Activated T-cell treated with anti-CD3 and anti-CD28 coated beads, Interleukin-2, amount 50 U/mL, for 72 hours (primary cell): ENCODE measurements at places on chromosomes 2 and 18.

DNA sequence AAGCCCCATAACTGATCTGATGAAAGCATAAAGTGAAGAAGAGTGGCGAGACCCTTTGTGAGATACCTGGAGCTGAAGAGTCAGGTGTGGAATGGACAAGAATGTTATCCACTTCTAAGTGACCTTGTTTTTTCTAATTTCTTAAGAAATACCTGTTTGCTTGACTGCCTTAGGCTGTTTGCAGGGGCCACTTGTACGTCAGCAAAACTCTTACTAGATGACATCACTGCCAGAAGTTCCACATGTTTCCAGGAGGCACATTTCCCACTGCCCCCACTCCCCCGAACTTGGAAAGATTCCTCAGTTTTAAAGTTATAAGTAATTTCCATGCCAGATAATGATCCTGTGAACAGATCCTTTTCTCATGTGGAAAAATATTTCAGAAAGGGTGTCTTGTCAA lies 8.0 kb downstream of the EPAS1 start:
- no peak for DNase-seq

DNA sequence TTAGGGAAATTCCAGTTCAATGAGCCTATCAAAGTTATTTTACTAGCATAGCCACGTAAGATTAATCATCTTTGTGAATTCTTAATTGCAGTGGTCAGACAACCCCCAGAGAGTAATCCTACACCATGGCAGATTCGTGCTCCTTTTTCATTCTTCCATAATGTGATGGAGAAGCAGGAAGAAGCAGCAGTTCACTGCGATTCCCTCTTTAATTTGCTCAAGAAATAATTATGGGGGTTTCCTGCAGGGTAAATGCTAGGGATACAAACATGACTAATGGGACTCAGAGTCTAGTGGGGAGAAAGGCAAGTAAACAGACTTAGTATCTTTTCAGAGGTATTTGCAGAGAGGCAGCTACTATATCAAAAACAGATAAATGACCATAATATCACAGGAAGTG lies 175.8 kb upstream of the HNRNPA3 start:
- no peak for DNase-seq

GRCh38 chr2:674321-674985 lies 2.8 kb downstream of the TMEM18 start:
- no peak for DNase-seq

GRCh38 chr2:16218625-16219024 lies 278.3 kb downstream of the MYCN start:
- no peak for DNase-seq

- no peak for DNase-seq
Observed at GRCh38 chr2:160228141-160228917, 28.3 kb upstream of the ITGB6 start.

DNA sequence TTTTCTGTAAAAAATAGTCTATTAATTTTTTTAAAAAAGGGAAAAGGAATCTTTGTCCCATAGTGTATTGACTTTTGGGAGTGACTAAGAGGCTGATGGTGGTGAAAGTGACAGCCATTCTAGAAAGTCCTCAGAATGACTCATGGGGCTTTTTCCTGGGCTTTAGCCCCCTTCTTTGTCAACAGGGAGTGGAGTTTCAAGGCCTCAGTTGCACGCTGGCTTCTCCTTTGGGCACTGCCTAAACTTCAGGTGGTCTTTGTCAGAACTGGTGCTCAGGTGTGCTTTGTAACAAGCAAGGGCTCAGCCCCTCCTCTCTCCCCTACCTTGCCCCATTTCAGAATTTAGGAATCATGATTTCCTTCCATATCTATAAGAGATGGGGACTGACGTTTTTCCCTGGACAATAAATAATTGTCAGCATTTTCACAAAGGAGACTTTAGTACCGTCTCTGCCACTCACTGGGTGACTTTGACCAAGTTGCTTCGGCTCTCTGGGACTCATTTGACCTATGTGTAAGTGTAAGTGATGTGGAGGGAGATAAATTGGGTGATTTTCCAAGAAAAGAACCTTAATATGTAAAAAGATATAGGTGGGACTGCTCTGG lies 61.2 kb upstream of the IGFBP2 start:
- no peak for DNase-seq

GRCh38 chr18:59628995-59629394 lies 68.2 kb downstream of the CCBE1 start:
- no peak for DNase-seq

- no peak for DNase-seq
Observed at GRCh38 chr2:186842373-186842772, 6.6 kb downstream of the ZSWIM2 start.

GRCh38 chr18:7576077-7576476 lies 9.0 kb downstream of the PTPRM start:
- DNase-seq: no peak

- no peak for DNase-seq
Observed at GRCh38 chr2:127626175-127626574, 19.8 kb upstream of the GPR17 start.
